Mammary epithelial cell (primary cell): ENCODE measurements at places on chromosomes 3 and 15. TPM values are rescaled to one million over a fixed set of nuclear protein-coding genes. Genes with fewer than 3 reads are reported as not detected.

- DNase-seq: no peak
Measured at GRCh38 chr15:41079717-41080116, 36.4 kb downstream of the INO80 start.

DNA sequence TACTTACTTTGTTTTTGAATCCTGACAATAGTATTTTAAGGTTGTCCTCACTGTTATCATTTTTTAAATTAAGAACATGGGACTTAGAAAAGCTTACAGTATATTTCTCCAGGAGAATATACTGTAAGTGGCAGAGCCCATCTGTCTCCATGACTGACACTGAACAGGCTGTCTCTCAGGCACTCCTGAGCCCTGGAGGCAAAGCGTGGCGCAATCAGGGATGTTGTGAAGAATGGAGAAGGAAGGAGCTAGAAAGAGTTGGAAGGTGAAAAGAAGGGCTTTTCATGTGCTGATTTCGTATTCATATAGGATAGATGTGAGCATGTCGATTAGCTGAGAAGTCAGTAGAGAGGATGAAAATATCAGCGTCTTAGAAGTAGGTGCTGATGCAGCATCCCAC is 41.5 kb downstream of the FGF12 start:
- DNase-seq: no peak

DNA sequence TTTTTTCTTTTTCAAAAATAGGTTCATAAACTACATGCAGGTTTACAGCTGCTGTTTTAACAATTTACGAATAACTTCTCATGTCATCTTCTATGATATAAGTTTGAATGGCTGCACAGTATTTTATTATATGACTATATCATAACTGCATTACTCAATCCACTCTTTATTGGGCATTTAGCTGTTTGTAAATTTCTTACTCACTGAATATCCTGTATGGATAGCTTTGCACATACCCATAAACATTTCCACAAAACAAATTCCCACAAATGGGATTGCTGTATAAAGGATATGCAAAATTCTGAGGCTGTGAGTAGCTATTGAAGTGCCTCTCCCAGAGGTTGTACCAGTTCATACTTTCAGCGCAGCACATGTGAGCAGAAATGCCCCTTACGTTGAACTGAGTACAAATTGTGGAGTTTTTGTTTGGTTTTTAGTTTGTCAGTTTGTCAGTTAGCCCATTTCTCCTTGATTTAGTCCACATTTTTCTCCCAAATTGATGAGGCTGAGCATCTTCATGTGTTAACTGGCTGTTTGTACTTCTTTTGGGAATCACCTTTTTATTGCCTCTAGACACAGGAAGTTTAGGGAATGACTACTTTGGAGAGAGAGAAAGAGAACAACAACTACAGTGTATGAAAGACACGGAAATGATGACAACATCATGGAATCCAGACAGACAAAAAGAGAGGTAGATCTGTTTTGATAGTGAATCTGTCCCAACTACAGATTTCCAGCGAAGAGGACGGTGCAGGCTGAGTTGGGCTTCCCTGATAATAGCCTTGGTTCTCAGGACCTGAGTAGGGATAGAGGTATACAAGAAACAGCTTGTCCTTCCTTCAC is 24.8 kb downstream of the TTC23 start:
- peak; percentile 13 for DNase-seq

- DNase-seq: peak; percentile 42
Measured at GRCh38 chr3:152444029-152444641, 175.4 kb downstream of the MBNL1 start.

TMEM266 gene
- total RNA-seq: not detected in 2 replicates

GRCh38 chr3:140424211-140424610 is 253.7 kb upstream of the TRIM42 start:
- peak; percentile 31 for DNase-seq

DNA sequence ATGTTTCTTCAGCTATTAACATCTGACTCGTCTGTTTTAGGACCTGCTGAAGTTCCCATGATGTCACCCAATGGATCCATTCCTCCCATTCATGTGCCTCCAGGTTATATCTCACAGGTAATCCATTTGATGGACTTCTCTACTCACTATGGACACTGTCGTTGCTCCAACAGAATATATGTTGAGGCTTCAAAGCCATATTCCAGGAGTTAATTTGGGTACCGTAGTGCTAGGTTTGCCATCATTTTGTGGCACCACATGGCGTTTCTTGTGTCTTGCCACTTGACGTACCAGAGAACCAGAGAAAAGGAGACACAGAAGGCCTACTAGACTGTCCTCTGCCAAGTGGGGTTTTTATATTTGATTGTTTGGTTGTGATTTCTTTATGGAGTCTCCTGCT is 187.5 kb downstream of the FNDC3B start:
- DNase-seq: no peak

- DNase-seq: no peak
Measured at GRCh38 chr3:61739640-61740039, 178.3 kb downstream of the PTPRG start.

HCN4 gene
- total RNA-seq: not detected

GRCh38 chr15:72491768-72492167 is 17.6 kb downstream of the ARIH1 start:
- peak; percentile 63 for DNase-seq

GRCh38 chr3:16704941-16705340 is 99.7 kb upstream of the DAZL start:
- DNase-seq: no peak

ITIH4 gene
- total RNA-seq: 2.0 TPM

BFSP2 gene
- total RNA-seq: not detected

GRCh38 chr15:98737721-98738120 is 89.4 kb downstream of the IGF1R start:
- no peak for DNase-seq

CELSR3 gene
- 1.7 TPM for total RNA-seq

CHRNA7 gene
- not detected in 2 replicates for total RNA-seq

DNA sequence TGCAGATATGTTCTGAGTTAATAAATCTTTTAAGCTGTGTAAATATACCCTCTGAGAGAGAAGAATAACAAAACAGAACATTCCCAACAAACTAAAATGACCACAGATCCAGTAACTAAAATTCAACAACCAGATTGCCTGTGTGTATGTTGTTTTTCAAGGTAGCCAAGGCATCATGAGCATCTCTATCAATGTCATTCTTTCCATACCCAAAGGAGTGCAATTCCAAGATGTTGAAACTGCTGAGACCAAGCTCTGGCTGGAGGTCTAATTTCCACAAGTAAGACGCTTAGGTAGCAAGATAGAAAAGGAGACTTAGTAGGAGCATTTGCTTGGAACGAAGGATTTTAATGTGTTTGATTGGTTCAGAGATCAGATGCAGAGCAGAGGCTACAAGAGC is 276.3 kb downstream of the RBMS3 start:
- no peak for DNase-seq

USP19 gene
- total RNA-seq: 30.5 TPM

DNA sequence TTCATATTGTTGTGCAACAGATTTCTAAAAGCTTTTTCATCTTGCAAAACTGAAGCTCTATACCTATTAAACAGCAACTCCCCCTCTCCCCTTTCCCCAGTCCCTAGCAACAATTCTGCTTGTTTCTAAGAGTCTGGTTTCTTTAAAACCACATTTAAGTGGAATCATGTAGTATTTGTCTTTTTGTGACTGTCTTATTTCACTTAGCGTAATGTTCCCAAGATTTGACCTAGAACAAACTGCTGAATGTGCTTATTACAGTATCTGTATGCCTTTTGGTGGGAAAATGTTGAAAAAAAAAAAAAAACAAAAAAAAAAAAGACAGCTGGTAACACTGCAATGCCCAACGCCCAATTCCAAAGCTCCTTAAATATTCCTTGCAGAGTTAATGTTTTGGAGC is 19.5 kb upstream of the SPESP1 start:
- DNase-seq: no peak

GRCh38 chr3:174419216-174419615 is 439.9 kb upstream of the NAALADL2 start:
- no peak for DNase-seq

DNA sequence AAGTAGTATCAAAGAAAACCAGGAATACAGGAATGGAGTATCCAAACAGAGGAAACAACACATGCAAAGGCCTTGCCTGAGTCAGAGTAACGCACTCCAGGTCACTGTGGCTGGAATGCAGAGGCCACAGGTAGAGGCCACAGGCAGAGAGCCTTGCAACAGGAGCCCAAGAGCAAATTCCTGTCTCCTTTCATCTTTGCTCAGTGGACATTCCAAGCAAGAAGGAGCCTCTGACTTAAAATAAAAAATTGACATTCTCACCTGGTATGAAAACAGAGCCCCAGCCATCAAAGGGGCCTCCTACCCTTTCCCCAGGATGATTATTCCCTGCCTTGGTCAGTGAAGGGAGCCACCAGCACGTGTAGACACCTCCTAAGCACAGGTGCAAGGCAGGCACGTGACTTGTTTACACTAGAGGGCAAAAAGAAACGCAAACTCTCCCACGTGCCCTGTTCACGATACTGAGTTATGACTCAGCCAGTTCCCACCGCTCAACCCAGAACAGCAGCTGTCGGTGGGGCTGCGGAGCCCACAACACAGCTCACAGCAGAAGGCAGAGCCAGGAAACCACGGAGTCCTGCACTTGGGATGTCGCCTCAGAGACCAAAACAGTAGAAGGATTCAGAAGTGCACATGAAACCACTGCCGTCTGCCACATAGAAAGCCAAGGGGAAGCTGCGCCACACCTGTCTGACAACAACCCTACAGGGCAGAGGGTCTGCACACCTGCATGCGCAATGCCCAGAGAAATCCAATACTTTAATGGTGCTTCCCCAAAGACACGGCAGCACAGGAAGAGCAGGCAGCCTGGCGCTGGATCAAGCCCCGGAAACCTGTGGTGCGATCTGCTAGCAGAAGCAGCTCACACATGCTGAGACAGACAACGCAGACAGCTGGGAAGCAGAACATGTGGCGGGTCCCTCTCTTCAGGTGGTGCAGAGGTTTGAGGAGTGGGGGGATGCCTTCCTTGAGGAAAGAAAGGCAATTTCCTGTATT is 52.1 kb downstream of the ITGB5 start:
- DNase-seq: peak; percentile 79

DNA sequence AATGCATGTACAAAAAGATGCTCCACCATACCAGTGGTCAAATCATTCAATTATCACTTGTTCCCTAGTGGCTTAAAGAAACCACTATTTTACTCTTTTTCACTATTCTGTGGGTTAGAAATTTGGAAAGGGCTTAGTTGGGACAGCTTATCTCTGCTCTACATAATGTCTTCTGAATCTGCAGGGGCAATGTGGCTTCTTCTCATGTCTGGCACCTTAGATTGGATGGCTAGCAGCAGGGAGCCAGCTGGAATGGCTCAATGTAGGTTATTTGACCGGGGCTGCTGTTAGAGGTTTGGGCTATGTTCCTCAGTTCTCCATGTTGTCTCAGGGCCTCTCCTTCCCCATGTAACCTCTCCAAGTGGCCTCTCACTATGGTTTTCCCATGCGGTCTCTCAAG is 57.5 kb upstream of the EPHB1 start:
- no peak for DNase-seq

TMC3 gene
- total RNA-seq: not detected

RBP2 gene
- not detected for total RNA-seq

DNA sequence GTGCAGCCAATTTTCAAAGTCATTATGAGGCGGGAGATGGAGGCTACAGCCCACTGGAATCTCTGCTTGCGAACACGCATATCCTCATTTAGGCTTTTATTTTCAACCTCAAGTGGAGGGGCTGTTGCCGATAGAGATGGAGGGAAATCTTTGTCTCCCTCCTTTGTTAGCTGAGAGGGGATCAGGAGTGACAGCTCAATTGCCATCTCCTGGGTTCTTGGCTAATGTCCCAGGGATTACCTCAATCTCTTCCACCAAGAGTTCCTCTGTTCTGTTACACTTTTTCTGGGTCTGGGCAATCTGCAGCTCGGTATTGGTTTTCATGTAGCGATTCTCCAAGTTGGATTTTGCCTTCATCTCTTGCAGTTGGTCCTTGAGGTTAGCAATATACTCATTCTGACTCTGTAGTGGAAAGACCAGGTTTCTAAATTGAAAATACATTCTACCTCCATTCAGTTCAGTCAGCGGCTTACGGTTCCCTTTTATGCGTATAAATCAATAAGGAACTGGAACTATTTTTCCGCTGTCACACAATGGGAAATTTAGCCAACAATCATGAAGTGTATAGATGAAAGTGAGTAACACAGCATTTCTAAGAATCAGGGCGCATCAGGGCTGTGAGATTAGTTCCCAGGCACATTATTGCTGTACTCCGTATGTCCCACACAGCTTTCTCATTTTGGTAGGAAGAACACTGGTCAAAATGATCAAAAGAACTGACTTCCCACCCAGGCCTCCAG is 36.2 kb upstream of the RPL35A start:
- DNase-seq: no peak

DNA sequence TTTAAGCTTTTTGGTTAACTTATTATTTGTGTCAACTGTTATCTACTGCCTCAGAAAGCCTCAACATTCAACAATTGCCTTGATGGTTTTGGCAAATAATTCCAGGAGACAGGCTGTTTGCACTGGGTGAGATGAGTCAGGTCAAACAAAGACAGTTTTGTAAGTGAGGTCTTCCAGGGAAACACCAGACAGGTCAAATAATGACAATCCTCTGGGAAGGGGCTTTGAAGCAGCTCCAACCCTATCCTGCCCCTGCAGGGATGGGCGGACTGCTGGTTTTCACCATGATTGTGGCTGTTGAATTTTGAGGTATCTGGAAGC is 79.4 kb upstream of the PRR23E start:
- DNase-seq: no peak

DNA sequence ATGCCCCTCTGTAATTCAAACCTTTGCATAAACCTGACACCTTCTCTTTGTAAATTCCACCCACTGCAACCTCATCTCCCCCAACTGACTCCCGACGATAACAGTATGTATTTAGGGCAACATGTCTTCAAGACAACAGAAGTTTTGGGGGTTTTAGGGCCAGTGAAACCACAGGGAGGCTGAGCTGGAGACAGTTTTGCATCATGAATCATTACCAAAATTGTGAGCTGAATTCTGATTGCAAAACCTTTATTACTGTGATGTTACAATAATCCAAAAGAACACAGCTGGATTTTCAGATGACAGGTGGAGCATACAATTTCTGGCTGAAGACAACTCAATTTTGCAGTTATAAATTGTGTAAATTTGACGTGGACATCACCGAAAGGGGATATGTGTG is 281.3 kb upstream of the TTC14 start:
- DNase-seq: peak; percentile 19

DNA sequence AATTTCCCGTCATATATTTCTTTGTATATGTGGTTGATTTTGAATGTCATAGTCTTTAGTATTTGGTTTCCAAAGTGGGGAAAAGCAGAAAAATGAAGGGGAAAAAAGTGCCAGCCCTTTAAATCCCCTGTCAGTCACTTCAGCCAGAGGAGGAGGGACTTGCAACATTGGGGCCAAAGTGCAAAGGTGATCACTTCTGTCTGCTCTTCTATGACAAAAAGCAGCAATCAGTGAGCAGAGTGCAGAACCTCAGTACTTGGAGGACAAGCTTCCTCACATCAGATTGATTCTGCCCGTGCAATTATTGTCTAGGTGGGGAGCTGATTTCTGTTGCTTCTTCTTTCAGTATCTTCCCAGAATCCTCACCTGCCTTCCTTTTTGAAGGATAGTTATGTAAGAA is 60.0 kb downstream of the STT3B start:
- no peak for DNase-seq

GAP43 gene
- not detected for total RNA-seq

GRCh38 chr3:192246847-192247559 is 480.3 kb downstream of the FGF12 start:
- no peak for DNase-seq

AP3B2 gene
- total RNA-seq: 4.8 and 5.5 TPM in 2 replicates

- no peak for DNase-seq
Measured at GRCh38 chr15:38708672-38709180, 144.1 kb upstream of the RASGRP1 start.
